Astrocyte of the hippocampus (primary cell): ENCODE measurements at places on chromosomes 5 and 9.
A peak's percentile ranks its signal among the peaks of the same experiment; 100 is the strongest.

DNA sequence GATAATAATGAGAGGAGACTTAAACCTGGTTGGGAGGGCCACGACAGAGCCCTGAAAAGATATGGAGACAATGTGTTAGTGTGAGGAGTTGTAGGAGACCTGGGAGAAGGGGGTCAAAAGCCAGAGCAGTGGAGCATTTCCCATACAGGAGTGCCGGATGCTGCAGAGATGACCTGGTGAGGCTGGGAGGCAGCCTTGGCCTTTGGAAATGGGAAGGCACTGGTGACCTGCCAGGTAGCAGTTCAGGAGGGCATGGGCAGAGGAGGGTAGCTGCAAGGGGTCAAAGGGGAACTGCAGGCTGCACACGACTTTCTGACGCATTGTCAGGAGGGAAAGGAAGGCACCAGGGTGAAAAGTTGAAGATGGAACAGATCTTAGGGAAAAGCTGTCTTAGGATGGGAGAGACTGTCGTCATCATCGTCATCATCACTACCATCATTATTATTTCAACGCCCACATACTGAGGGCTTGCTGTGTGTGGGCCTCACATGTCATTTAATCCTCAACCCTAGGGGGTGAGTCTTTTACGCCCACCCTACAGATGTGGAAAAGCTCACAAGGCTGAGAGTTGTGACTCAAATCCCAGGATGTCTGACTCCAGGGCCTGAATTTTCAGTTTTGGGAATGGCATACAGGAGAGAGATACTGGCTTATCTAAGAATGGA is 13.3 kb downstream of the ARAP3 start:
- no peak for DNase-seq

DNA sequence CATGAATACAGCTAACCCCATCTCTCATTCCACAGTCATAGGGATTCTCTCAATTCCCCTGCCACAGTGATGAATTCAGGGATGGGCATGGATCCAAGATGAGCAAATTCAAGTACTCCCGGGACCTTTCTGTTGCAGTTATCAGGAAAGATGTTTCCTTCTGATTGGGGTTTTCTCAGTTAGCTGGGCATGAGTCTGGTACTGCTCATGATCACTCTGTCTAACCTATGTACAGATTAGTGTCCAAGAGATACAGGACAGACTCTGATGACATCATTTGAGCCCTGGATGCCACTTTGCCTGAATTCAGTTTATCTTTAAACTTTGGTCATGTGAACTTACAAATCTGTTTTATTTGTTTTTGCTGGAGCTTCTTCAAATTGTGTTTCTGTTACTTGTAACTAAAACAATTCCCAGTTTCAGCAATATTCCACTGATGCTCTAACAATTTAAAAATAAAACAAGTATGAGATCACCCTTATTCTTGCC is 257.7 kb upstream of the KLF9 start:
- DNase-seq: peak; percentile 9

DNA sequence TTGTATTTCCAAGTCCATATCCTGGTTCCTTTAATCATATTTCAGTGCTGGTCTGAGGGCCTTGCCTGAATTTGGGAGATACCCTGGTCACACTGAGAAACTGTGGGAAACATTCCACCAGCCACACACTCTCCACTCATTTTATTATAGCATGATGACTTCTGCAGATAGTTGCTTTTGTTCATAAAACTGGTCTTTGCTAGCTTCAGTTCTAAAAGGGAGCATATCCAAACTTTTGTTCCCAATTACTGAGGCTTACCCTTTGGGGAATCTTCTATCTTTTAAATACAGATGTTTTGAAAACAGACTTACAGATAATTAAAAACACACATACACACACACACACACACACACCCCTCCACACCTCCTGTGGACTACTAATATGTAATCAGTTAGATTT is 21.0 kb downstream of the DMGDH start:
- no peak for DNase-seq

DNA sequence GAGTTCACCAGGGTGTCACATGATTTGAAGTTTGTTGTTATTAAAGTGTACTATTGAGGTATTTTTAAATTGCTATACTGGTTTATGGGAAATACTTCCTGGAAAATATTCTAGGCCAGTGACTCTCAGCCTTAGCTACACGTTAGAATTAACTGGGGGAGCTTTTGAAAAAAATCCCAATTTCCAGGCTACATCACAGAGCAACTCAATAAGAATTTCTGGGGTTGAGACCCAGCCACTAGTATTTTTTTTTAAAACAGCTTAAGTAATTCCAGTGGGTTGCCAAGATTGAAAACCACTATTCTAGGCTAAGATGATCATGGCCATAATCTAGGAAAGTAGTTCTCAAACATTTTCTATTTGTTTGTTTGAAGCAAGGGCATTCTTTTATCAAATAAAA is 142.9 kb upstream of the GRIA1 start:
- peak; percentile 20 for DNase-seq

DNA sequence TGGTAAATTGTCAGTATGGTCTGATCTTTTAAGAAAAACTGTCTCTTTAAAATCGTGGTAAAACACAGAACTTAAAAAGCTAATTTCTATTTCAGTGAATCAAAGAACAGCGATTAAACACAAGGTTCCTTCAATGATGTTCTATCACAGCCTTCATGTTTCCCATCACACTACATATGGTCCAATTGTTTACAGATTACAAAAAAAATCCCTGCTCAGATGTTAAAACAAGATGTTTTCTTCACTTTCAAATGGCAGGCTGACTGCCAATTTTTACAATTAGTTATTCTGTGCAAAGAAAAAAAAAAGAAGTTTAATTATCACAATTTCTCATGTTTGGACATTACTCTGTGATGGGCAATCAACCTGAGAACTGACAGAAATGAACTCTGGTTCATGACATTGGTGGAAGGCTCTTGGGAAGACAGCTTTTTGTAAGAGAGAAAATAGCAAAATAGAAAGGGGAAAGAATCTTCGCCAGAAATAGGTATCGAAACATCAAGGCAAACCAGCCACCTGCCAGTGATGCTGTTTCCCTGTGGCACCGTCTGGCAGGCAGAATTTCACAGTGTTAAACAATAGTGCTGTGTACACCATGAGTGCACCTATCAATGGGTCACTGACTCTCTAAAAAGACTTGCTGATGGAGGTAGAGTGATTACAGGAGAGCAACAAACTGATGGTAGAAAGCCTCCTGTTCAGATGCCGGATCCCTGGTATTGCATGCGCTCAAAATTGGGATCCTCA is 1020.0 kb upstream of the ARRDC3 start:
- DNase-seq: no peak

DNA sequence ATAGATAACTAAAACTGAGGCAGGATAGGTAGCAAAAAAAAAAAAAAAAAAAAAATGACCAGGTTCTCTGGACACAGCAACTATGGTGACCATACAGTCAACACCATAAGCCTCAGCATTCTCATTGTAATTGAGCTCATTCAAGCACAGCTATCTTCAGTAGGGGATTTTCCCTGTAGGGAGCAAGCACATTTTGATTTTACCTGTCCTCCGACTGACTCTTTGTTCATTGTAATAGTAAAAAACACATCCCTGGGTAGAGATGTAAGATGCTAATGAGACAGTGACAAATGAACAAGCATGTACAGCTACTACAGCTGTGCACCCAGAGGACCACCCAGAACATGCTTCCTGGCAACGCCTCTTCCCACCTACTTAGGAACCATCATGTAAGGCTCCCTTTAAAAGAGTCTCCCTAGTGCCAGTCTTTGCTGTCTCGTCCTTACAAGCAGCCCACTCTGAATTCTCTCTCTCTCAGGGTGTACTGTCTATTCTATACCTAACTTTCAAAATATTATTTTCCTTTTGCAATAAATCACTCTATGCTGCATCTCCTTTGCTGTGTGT is 65.0 kb upstream of the FBXW11 start:
- DNase-seq: no peak

- DNase-seq: no peak
These were observed 5.7 kb downstream of the MAMDC4 start for GRCh38 chr9:136857581-136858412.

DNA sequence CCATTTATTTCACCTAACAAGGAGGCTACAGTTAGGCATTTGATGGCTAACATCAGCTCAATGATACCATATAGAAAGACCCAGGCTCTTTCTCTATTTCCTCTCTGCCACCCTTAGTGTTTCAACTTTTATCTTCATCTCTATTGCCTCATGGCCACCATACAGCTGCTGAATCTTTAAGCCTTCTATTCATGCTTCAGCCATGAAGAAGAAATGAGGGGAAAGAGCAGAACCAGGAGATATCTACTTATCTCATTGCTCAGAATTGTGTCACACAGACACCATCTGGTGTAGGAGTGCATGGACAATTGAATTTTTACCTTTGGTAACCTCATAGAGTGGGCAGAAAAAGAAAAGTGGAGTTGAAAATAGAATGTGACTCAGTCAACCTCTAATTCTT is 6.7 kb downstream of the GAPT start:
- DNase-seq: no peak

DNA sequence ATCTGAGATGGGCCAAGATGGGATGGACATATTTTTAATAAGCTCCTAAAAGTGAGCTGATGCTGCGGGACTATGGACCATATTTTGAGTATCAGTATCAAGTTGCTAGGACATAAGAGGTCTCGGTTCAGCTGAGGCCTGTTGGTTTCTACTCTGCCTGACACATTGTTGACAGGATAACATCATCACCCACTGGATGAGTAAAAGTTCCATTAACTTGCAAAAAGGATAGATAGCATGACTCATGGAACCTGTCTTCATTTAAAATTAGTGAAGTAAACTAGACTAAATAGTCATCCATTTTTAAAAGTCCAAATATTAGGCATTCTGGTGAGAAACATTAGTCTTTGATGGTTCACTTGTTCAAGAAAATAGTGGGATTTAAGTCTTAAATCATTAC is 33.3 kb downstream of the PARP8 start:
- DNase-seq: no peak

DNA sequence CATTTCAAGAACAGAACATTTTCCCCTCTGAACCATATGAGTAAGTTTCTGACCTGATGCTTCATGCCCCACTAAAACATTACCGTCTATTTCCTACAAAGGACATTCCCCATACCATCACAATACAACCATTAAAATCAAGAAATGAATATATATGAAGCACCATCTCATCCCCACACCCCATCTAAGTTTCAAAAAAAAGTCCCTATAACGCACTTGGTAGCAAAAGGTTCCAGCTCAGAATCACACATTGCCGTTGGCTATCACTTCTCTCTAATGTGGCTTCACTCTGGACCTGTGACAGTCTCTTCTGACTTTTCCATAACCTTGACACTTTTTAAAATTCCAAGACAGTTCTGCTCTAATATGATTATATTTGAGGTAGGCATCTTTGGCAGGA is 5.9 kb downstream of the EMB start:
- no peak for DNase-seq

DNA sequence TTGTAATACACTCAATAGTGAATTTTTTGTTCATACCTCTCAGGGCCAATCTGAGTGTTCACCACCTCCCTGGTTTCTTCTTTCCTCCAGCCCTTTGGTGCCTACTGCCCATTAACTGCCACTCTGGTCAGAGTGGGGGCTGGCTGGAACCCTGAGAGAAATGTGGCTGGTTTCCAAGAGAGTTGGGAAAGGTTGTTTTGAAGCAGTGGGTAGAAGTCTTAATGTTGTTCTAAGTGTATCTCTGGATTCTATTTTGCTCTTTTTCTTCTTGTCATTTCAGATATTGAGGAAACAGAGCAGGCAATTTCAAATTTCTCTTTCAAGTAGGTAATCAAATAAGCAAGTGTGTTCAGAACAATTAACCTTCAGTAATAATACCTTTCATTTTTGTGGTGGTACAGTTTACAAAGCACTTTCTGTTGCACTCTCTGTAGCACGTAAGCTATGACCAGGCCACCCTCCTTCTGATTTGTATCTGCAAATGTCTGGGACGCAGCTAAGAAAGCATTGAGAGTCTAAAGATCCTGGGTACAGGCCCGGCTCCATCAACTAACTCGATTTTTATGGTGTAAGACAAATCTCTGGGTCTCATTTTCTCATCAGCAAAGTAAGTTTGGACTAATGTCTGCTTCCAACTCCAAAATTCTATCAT is 8.4 kb downstream of the SLC1A3 start:
- peak; percentile 56 for DNase-seq

- peak; percentile 58 for DNase-seq
These were observed 323.7 kb downstream of the ADAMTS6 start for GRCh38 chr5:65157906-65158603.

DNA sequence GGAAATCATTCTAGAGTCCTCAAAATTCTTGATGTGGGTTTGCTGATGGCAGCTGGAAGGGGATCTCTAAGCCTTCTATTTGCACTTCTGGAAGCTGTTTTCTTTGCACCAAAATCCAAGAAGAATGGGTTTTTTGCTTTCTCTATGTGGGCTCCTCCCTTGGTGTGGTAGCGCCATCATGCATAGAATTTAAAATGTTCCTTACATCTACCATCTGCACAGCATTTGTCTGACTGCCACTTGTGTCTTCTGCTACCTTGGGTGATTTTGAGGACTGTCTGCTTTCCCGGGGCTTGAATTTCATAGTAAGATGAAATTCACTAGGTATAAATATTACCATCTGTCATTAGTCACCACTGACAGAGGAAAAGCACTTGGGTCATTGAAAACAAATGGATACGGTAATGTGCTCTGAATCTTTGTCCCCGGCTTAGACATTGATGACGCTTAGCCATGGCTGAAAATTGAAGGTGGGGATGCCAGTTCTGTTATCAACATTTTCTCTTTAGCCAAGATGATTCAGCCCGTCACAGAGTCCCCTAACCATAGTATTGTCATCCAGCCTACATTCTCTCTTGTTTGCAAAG is 30.0 kb downstream of the SNX30 start:
- no peak for DNase-seq

- no peak for DNase-seq
These were observed 235.7 kb upstream of the ELL2 start for GRCh38 chr5:96197347-96197746.

GRCh38 chr5:122183788-122184170 is 54.4 kb downstream of the ZNF474 start:
- DNase-seq: no peak

- peak; percentile 88 for DNase-seq
These were observed 69.3 kb downstream of the SNX30 start for GRCh38 chr9:112819635-112820496.

- no peak for DNase-seq
These were observed 551.9 kb downstream of the BNC2 start for GRCh38 chr9:16318516-16319060.

GRCh38 chr5:152237531-152237930 is 167.5 kb downstream of the NMUR2 start:
- no peak for DNase-seq

DNA sequence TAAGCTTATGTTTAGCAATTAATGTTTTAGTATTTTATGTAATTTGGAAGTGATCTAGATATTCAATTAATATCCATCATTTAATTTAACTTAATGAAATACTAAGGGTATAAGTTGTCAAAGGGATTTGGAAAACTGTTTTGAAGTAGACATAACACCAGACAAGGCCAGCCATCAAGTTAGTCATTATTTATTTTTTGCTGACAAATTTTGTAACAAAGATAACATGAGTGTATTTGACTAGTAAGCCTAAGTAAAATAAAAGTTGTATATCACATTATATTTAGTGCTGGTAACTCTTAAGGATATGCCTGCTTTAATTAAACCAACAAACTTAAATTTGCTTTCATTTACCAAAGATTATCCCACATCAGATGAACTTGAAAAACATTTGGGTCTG is 125.9 kb upstream of the TNFAIP8 start:
- DNase-seq: no peak
